ENCODE measurements at places on chromosomes 11 and 22. TPM values are rescaled to one million over a fixed set of nuclear protein-coding genes. Genes with fewer than 3 reads are reported as not detected.

DNA sequence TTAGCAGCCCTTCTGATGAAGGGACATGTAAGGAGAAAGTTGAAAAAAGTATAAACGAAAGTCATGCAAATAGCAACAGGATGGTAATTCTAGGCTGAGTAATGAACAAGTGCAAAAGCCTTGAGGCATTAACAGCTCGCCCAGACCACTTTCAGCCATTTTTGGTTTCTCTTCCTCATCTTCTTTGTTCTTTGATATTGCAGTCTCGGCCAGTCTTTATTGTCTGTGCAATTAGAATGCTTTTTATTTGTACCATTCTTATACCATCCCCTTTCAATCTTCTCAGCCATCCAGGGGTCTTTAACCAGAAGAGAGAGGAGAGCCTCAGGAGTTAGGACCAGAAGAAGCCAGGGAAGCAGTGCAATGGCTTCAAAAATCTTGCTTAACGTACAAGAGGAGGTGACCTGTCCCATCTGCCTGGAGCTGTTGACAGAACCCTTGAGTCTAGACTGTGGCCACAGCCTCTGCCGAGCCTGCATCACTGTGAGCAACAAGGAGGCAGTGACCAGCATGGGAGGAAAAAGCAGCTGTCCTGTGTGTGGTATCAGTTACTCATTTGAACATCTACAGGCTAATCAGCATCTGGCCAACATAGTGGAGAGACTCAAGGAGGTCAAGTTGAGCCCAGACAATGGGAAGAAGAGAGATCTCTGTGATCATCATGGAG is 7.3 kb downstream of the TRIM34 start:
- DNase-seq, result no peak

DNA sequence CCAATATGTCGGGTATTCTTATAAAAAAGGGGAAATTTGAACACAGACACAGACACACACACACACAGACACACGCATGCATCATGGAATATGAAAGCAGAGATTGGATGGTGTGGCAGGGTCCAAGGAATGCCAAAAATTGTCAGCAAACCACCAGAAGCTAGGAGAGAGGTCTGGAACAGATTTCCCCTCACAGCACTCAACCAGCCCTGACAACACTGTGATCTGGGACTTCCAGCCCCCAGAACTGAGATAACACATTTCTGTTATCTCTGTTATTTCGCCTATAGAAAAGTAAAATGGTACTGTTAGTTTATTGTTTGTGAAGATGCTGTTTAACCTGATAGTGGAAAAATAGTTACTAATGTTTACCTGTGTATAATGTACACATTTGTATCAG is 145.4 kb upstream of the ZBED5 start:
- no peak for DNase-seq

DNA sequence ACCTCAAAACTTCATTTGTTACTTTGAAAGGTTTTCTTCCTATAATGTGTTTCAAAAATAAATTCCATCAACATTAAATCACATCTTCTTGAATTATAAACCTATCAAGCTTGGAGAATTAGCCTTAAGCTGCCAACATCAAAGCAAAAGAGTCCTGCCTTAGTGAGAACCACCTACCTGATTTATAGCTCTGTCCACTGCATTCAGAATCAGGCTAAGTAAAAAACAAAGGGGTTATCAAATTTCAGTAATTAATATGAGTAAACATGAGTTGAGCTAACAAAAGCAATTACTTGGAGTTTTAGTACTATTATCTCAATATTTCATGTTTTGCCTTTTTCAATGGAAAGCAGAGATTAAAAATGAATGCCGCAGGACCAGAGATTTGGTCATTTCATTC is 73.9 kb downstream of the CADM1 start:
- no peak for DNase-seq

GRCh38 chr11:118132385-118133151 is 20.1 kb downstream of the SCN4B start:
- no peak for DNase-seq

- DNase-seq, result peak; percentile 70
Measured at GRCh38 chr11:132202621-132203020, 832.2 kb downstream of the NTM start.

DNA sequence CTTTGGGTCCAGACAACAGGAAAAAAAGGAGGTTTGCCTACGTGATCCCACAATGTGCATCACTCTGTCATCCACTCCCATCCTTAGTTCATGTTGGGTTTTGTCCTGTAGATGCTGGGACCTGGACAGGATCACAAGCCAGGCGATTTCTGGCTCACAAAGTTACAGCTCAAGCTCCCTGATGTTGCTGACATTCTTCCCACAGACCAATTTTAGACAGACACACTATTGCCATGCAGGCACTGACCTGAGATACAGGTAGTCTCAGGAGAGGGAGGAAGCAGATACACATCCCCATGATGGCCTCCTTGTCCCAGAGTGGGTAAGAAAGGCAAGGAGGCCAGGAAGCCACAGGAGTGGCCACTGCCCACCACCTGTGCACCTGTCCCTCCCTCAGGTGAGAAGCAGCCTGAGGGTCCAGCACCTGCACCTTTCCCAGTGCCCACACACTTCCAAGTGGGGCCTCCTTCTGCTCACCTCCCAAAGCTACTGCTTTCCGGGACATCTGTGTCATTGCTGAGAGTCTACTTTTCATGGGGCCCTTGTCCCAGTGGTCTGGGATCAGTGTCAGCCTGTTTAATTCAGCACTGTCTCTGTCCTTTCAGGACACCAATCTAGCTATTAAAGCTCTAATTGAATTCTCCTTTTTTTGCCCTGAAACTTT is 52.0 kb upstream of the TOP3B start:
- no peak for DNase-seq

GRCh38 chr11:15186146-15186545 is 71.4 kb downstream of the INSC start:
- no peak for DNase-seq

- no peak for DNase-seq
Measured at GRCh38 chr11:70915158-70915985, 337.0 kb downstream of the SHANK2 start.

DNA sequence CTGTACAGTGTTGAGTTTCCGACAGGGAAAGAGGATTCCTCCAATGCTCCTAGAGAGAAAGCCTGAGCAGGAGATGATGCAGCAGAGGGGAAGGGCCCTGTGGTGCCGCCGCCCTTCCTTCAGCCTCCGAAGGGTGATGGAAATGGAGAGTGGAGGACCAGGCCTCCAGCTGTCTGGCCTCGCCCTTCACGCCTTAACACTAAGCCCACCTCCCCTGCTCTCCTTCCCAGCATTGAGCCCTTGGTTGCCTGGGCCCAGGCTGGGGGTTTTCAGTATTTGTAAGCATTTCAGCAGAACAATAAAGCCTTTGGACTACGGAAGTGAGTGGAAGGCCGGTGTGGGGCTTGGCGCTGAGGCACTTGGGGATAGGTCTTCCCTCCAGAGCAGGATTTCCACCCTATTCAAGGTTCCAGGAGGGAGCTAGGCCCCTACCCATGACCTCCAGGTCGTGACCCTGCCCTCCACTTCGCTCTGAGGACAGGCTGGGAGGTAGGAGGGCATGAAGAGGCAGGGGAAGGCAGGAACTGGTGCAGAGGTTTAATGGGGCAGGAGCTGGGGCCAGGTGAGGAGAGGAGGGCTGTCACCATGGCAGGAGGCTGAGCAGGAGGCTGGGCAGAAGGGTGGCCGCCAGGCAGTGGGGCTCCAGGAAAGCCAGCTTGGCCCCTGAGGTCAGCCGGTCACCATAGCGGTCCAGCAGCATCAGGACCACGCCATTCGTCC is 21.6 kb downstream of the TREH start:
- DNase-seq, result no peak

DNA sequence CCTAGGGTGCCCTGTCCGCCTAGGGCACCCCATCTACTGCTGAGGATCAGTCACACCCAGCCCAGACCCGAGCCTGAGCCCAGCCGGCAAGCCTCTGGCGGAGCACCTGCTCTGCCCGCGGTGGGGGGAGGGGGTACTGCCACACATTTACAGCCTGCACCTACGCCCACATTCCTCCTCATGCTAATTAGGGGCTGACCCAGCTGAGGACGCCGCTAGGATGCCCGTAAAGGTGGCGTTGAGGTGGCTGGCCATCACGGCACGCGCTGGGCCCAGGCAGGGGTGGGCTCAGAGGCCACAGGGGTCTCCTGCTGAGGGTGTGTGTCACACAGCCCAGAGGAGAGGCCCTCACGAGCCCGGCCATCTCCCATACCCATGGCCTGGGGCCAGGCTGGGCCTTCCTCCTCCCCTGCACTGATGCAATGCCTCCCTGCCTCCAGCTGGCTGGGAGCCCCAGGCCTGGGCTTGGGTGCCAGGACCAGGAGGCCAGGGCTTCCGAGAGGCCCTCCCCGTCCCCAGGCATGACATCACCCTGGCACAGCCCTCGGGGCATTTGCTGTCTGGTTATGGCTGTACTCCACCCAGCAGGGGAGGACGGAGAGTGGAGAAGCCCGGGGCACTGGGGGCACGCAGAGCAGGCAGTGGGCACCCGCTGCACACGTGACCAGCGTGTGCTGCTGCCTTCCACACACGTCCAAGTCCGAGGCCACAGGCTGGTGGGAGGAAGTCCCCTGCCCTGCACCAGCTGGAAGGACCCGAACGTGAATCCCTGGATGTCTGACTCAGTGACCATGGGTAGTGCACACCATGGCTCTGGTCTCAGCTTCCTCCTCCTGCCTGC is 12.7 kb downstream of the DUSP8 start:
- peak; percentile 57 for DNase-seq

- no peak for DNase-seq
Measured at GRCh38 chr11:61589961-61590360, 9.1 kb upstream of the SYT7 start.

- no peak for DNase-seq
Measured at GRCh38 chr22:46042786-46043185, 65.8 kb upstream of the WNT7B start.

DNA sequence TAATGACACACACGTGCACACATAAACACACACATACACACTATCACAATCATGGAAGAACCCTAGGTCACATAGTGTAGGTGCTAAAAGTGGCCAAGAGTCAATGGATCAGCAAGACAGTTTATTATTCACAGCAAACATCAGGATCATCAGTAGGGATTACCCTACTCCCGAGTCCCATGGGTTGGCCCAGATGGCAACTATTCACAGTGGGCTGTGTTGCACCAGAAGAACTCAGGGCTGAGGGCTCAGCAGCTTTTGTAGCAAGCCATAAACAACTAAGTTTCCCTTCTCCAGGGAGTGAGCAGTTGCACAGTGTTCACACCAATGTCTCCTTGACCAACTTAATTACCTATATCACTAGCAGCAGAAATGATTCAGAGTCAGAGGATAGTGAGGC is 20.8 kb downstream of the PRDM11 start:
- DNase-seq, result no peak

- no peak for DNase-seq
Measured at GRCh38 chr11:130609121-130610035, 160.9 kb downstream of the ADAMTS15 start.

GRCh38 chr11:125638315-125638714 is 13.4 kb downstream of the CHEK1 start:
- DNase-seq, result no peak

GRCh38 chr22:16828876-16829275 is 3.7 kb upstream of the XKR3 start:
- DNase-seq, result no peak

DNA sequence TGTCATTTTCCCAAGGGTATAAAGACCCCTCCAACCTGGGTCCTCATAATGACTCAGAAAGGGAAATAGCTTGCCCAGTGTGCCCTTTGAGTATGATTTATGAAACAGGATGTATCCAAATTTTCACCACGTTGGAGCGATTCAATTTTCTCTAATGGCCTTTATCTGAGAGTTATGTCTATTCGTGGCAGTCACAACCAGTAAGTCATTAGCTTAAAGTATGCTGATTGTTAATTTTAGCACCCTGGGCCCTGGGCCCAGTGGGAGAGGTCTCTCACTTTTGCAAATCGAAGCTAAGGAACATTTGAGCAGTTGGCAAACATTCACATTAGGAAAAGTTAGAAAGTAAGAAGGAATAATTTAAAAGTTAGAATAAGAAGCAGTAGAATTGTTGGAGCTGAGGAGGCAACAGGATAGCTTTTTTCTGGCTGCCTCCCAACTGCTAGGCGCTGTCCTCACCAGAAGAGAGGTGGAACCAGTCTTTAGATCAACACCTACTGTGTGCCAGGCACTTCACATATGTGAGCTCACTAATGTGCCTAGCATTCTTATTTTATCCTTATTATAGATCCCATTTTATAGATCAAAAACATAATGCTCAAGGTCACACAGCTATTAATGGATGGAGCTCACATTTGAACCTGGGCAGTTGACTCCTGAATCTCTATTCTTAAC is 24.5 kb downstream of the INSC start:
- no peak for DNase-seq

- peak; percentile 28 for DNase-seq
Measured at GRCh38 chr11:61814247-61814957, 2.4 kb downstream of the FADS1 start.

DNA sequence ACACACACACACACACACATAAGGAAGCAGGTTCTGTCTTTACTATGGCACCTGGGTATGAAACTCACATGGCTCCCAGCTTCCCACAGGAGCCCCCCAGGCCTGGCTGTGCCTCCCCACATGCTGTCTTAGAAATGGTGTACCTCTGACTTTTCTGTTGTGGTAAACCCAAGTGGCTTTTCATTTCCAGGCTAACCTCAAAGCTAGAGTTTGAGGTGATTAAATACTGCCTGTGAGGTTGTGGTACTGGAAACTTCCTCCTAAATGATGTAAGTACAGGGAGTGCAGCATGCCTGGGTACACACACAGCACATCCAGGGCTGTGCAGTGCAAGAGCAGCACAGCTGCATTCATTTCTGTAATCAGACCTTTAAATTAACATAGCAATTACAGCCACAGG is 34.4 kb downstream of the ME3 start:
- peak; percentile 66 for DNase-seq

GRCh38 chr22:28414913-28415312 is 264.7 kb downstream of the TTC28 start:
- no peak for DNase-seq

USP2 gene
- 6.5 TPM for total RNA-seq

OR2D2 gene
- not detected for total RNA-seq

SMC1B gene
- total RNA-seq, result not detected

CHRNA10 gene
- 2.1 TPM for total RNA-seq

YPEL1 gene
- total RNA-seq, result 0.82 TPM

Data from astrocyte (in vitro differentiated cells and primary cell).